Ureter (tissue), 1 donor: ENCODE measurements at places on chromosomes 7 and 10. TPM values are rescaled to one million over a fixed set of nuclear protein-coding genes. Genes with fewer than 3 reads are reported as not detected.

Gene PNLIPRP3
- total RNA-seq, result not detected

Gene TMEM184A
- 142 TPM for total RNA-seq

Gene KIFBP
- 27.3 TPM for total RNA-seq

Gene GDI2
- 193 TPM for total RNA-seq

Gene MRLN
- not detected for total RNA-seq

Gene AKR1C3
- 166 TPM for total RNA-seq
